ENCODE measurements at places on chromosomes 7 and 10. TPM values are rescaled to one million over a fixed set of nuclear protein-coding genes. Genes with fewer than 3 reads are reported as not detected.

DNA sequence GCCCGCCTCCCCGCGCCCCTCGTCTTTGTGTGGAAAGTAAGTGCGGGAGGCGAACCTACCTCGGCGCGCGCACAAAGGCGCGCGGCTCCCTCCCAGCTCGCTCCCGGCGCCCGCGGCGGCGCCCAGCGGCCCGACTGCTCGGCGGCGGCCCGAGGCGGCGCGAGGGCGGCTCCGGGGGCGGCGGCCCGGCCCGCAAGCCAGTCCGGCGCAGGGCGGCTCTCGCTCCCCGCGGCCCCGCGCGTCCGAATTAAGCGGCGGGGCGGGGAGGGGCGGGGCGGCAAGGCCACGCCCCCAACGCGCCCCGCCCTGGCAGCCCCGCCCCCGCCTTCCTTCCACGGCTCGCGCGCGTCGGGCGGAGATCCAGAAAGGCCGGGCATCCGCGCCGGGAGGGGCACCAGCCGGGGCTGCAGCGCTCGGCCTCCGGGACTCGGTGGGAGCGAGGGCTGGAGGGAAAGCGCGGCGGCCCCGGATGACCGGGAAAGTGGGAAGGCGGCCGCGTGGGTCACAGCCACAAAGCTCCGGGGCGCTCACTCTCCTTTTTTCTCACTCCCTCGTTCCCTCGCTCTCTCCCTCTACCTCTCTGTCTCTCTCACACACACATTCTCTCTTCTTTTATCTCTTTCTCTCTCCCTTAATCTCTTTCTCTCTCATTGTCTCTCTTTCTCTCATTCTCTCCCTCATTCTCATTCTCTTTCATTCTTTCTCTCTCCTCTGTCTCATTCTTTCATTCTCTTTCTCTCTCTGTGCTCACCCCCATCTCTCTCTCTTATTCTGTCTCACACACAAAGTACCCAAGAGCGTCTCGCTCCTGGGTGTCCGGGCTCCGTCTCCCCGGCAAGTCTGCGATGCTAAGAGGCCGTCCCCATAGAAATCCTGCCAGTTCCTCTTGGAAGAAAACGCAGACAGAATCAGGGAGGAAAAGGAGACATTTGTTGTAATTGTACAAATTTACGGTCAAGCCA, 170.2 kb downstream of the FAM107B start:
- no peaks in the 10 kb centered on the region for H3K4me1 ChIP-seq
- no peaks in the 10 kb centered on the region for H3K27me3 ChIP-seq
- peak overlapping the region; percentile 75 for H3K27ac ChIP-seq
- H3K4me3 ChIP-seq = peak overlapping the region; percentile 82
- no peaks in the 10 kb centered on the region for H3K36me3 ChIP-seq

DNA sequence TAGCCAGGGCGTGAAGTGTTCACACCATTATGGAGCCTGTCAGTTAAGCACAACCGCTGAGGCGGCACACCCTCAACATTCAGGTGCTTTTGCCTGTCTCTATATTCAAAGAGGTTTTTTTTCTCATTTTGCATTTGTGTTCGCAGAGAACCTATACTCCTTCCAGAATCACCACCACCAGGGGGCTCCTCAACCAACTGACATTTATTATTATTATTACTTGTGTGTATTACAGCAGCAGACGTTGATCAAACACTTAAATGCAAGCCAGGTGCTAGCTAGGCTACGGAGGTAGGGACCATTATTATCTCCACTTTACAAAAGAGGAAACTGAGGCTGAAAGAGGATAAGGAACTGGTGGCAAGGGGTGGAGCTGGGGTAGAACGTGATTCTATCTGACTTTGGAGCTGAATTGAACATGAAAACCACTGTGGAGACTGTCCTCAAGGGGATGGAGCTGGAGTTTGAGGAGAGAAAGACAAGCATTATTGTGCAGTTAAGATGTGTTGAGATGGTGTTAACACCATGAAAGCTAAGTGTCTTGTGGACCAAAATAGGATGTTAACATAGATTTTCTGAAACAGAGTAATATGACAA, 133.8 kb upstream of the PLXNA4 start:
- no peaks in the 10 kb centered on the region for H3K27me3 ChIP-seq
- no peaks in the 10 kb centered on the region for H3K4me1 ChIP-seq
- peak; percentile 26 for DNase-seq
- no peak overlapping the region for H3K27ac ChIP-seq

DNA sequence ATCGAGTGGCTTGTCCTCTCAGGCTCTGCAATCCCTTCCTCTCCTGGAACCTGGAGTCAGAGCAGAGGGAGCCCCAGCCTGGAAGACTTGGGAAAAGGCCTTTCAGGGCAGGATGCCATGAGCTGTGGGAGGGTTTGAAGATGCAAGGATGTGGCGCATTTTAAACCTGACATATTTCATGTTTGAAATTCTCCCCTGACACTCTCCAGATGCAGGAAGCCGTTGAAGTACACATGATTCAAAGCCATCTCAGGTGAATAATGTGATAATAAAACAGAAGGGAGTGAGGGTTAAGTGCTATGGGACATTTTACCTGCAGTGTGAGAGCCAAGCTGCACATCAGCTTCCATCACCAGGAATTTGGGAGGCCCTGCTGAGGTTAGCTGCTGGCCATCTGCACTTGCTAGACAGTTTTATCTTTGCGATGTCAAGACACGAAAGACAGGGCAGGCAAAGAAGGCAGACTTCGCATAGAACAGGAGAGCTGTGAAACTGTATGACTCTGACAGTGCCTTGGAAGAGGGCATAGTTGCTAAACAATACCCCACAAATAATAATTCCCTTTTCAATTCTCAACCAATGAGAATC, 159.1 kb upstream of the GDF10 start:
- no peaks in the 10 kb centered on the region for H3K36me3 ChIP-seq
- H3K4me3 ChIP-seq = no peak overlapping the region
- no peaks in the 10 kb centered on the region for H3K27me3 ChIP-seq
- no peak overlapping the region for H3K27ac ChIP-seq
- DNase-seq = peak; percentile 50

GRCh38 chr7:47724335-47724982, 142.5 kb upstream of the TNS3 start:
- peak; percentile 88 for DNase-seq
- H3K27ac ChIP-seq = no peak overlapping the region
- peaks cover 3% of the 10 kb centered on the region for H3K4me1 ChIP-seq

DNA sequence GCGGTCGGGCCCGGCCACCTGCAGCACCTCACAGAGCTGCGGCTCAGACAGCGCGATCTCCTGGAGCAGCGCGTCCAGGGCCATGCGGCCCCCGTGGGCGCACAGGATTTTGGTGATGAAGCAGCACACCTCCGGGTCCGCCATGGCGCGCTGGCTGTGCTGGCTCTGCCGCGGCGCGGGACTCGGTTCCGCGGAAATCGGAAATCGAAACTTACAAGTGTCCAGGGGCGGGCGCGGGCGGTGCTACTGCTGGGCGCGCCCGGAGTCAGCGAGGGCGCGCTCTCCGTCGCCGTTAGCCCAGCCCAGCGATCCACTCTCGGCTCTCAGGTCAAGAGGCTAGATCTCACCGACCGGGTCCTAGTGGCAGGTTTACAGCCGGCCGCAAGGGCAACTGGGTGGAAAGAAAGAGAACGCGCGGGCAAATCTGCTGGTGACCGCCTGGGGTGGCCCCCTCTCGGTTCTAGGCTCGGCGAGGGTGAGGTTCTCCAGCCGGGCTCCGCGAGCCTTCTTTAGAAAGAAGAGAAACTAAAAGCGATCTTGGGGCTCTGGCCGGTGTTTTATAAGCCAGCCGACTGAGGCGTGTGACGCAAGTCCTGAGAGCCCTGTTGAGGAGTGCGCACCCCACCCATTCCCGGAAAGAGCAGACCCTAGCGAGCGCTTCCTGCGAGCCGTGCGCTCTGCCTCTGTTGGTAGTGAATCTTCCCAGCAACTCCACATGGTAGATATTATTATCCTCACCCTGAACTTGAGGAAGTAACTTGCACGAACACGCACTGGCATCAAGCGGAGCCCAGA, at the start of gene ZC3HAV1:
TSS of gene ZC3HAV1 (minus strand) at position 533 of the 795 bp plus-strand sequence. CDS start at position 144, 389 bp downstream.
- no peaks in the 10 kb centered on the region for H3K36me3 ChIP-seq
- H3K27ac ChIP-seq = peak within 1 kb of the TSS; percentile 93
- H3K4me1 ChIP-seq = peaks cover 3% of the 10 kb centered on the region
- H3K27me3 ChIP-seq = no peaks in the 10 kb centered on the region

GRCh38 chr7:1053816-1054370, 9.5 kb downstream of the GPR146 start:
- no peaks in the 10 kb centered on the region for H3K36me3 ChIP-seq
- no peaks in the 10 kb centered on the region for H3K4me1 ChIP-seq
- H3K4me3 ChIP-seq = no peak overlapping the region

DNA sequence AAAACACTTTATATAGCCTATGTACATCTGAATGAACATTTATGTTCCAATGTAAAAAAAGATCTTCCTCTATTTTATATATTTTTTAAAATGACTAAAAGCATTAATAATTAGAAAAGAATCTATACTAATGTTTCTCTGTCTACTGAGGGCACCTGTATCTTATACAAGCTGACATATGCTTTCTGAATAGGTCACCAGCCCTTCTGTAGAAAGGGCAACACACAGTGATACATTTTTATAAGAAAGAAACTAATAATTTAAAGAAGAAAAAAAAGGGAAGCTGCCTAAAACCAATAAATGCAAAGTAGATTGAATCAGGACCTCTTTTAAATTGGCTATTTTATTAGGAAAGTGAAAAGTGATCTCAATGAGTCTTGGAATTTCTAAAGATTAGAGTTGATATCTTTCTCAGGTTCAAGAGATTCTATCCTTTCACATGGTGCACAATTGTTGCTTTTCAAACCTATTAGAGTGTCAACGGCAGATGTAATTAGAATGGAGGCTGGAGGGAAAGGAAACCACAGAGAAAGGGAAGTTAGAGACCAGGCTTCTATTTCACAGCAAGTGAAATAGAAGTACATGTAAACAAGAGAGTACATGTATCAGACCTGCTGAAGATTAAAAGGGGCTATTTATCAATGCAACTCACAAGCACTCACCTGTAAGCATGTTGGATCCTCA, 6.3 kb downstream of the MTPN start:
- no peak for DNase-seq
- H3K27me3 ChIP-seq = no peaks in the 10 kb centered on the region
- H3K27ac ChIP-seq = no peak overlapping the region
- no peak overlapping the region for H3K4me3 ChIP-seq
- no peaks in the 10 kb centered on the region for H3K36me3 ChIP-seq

DNA sequence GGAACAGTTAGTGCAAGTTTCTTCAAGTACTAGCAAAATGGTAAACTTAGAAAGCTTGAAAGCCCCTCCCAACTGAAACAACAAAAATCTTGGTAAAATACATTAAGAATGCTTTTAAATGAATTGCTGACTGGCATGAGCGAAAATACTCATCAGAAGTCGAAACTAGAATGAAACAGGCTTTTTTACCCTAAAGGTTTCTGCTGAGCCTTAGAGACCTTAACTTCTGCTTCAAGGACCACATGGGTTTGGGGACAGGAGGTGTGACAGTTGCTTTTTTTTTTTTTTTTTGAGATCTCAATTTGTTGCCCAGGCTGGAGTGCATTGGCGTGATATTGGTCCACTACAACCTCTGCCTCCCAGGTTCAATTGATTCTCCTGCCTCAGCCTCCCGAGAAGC, 100.3 kb downstream of the MTPAP start:
- no peak overlapping the region for H3K4me3 ChIP-seq
- no peaks in the 10 kb centered on the region for H3K36me3 ChIP-seq
- H3K4me1 ChIP-seq = no peaks in the 10 kb centered on the region
- no peak overlapping the region for H3K27ac ChIP-seq

DNA sequence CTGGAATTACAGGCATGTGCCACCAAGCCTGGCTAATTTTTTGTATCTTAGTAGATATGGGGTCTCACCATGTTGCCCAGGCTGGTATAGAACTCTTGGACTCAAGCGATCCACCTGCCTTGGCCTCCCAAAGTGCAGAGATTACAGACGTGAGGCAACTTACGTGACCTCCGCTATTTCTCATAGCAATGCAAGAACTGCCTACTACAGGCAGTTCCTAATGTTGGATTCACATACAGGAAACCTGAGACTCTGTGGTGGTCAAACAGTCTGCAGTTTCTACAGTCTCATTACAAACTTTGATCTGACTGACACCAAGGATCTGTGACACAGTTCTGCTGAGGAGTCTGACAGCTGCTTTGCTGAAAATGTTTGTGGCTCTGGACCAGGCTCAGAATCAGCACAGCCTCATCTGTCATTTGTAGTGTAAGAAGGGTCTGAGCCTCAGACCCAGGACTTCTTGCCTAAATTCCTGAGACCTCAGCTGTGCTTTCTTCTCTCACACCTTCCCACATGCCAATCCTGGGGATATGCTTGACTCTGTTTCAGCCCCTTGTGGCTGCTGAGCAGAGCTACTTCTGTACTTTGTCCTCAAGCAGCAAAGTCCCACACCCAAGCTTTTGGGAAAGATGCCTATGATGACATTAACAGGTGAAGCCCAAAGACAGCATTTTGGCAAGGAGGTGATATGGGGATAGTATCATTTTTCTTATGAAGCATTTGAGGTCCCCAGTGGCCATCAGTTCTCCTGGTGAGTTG, 48.0 kb upstream of the CYP2C9 start:
- H3K4me3 ChIP-seq = no peak overlapping the region
- no peaks in the 10 kb centered on the region for H3K4me1 ChIP-seq
- H3K27ac ChIP-seq = no peak overlapping the region
- DNase-seq = no peak
- no peaks in the 10 kb centered on the region for H3K36me3 ChIP-seq

- no peak overlapping the region for H3K27ac ChIP-seq
- no peaks in the 10 kb centered on the region for H3K4me1 ChIP-seq
- H3K27me3 ChIP-seq = no peaks in the 10 kb centered on the region
- DNase-seq = no peak
- no peaks in the 10 kb centered on the region for H3K36me3 ChIP-seq
Observed at GRCh38 chr10:128373071-128373749, 247.0 kb upstream of the MKI67 start.

- no peaks in the 10 kb centered on the region for H3K4me1 ChIP-seq
- H3K27me3 ChIP-seq = no peaks in the 10 kb centered on the region
- no peak for DNase-seq
- no peaks in the 10 kb centered on the region for H3K36me3 ChIP-seq
Observed at GRCh38 chr7:157444011-157444842, 107.4 kb downstream of the DNAJB6 start.

DNA sequence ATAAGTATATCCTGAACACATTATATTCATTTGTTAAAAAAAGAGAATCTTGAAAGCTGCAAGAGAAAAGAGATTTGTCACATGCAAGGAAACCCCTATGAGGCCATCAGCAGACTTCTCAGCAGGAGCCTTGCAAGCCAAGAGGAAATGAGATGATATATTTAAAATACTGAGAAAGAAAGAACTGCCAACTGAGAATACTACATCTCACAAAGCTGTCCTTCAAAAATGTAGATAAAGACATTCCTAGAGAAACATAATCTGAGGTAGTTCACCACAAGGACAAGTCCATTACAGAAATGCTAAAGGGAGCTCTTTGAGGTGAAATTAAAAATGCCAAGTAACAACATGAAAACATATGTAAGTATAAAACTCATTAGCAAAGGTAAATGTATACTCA, 224.4 kb upstream of the MBL2 start:
- no peaks in the 10 kb centered on the region for H3K4me1 ChIP-seq
- H3K27me3 ChIP-seq = no peaks in the 10 kb centered on the region
- no peak for DNase-seq
- H3K27ac ChIP-seq = no peak overlapping the region

DNA sequence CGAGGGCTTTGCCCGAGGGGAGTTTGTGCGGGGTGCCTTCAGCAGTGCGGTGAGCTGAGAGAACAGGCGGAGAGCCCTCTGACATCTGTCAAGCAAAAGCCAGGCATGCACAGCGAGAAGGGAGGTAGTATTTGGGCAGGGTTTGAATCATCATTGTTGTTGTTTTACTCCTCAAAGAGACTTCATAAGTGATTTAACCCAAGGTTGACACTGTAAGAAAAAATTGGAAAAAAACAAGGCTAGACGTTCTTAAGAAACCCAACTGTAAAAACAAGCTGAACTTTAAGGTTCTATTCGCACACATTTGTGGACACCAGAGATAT, 1.3 kb downstream of the ADAM22 start:
- peak overlapping the region; percentile 4 for H3K4me3 ChIP-seq
- H3K27me3 ChIP-seq = no peaks in the 10 kb centered on the region
- no peak for DNase-seq

ABCA13 gene
- 6.0 TPM for total RNA-seq

HTRA1 gene
- 86.0 TPM for total RNA-seq

PRR15 gene
- total RNA-seq = 21.2 TPM

Measured in kidney (tissue), 22 donors.